Right ventricle myocardium superior (tissue), 1 donor: ENCODE measurements at places on chromosomes 2 and 18.

DNA sequence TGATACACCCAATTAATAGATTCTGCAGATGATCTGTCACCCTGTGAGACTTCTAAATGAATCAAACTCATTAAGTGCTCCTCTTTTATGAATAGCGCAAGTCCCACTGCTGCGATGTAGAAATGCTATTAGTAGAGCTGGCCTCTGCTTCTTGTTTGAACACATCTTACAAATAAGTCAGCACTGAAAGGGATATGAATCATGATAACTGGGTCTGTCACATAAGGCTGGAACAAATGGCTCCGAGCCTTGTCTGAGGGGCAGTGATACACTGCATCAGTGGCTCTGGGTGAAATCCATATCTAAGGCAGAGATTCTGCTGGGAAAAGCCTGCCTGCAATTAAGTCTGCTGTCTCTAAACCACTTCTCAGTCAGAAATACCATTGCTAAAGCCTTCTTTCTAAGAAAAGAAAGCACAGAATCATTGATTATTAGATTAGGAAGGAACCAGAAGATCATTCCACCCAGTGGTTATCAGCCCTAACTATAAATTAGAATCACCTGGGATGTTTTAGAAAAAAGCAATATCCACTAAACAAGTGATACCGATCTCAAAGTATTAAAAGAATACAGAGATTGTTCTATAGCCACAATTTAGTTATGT, 75.2 kb downstream of the SLC5A7 start:
- no peak for DNase-seq

DNA sequence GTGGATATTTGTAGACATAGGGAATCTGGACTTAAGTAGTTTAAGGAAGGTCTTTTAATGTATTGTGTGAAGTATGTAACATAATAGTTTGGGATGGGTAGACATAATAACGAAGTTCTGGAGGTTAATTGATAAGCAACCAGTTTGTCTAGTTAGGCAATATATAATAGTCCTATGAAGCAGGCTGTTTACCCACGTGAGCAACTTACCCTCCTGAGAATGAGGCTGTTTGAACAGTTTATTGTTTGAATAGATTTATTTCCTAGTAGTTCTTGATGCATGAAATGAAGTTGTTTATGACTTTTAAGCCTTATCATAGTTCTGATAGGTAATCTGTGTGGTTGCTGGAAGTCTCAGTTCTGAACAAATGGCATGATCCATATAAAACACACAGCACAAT, 361.5 kb downstream of the GALNT13 start:
- DNase-seq: no peak

DNA sequence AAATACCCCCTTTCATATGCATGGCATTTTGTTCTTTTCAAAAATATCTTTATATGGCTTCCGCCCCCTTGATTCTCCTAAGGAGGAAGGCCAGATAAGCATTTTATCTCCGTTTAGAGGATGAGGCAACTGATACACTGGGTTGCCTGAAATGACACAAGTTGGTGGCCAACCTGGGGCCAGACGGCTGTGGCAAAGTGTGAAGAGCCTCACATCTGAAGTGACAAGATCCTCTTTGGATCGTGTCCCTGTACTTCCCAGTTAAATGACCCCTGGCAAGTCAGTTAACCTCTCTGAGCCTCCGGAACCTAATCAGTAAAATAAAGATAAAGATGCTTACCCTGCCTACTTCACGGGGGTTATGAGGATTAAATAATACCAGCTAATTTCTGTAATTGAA, 4.6 kb downstream of the SETBP1 start:
- no peak for DNase-seq

- no peak for DNase-seq
Observed at GRCh38 chr2:233441161-233442027, 87.1 kb downstream of the DGKD start.

GRCh38 chr2:159013103-159013502, 44.7 kb downstream of the TANC1 start:
- no peak for DNase-seq

GRCh38 chr2:199279146-199279545, 178.6 kb downstream of the SATB2 start:
- DNase-seq: no peak

DNA sequence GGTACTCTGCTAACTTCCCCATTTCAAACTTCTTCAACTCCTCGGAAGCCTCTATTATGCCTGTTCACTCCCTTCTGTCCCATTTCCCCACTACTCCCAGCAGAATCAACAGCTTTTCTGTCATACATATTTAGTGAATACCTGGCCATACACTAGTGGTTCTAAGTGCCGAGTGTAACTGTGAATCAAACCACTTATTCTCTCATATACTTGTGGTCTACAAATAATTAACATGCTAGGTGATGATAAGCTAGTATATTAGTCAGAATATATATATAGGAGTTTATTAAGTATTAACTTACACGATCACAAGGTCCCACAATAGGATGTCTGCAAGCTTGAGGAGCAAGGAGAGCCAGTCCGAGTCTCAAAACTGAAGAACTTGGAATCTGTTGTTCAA, 150.7 kb downstream of the CCDC102B start:
- DNase-seq: no peak

DNA sequence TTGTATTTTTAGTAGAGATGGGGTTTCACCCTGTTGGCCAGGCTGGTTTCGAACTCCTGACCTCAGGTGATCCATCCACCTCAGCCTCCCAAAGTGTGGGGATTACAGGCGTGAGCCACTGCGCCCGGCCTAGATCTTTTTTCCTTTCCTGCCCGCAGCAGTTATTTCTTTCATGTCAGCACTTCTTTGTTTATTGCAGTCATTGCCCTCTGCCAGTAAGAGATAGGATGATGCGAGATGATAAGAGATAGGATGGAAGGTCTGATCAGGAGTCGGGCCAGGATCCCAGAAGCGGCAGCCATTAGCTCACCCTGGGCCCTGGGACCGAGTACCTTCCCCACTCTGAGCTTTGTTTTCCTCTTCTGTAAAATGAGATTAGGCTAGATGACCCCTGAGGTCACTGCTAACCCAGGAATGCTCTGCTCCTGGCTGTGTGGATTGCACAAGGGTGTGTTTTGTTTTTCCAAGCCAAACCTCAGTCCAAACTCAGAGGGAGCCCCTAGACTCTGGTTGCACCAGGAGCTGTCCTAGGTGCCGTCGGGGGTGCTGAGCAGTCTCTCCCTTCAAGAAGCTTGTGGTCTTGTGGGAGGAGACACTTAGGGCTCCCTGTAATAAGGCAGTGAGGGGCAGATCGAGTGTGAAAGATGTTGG, 63.3 kb downstream of the LPIN1 start:
- no peak for DNase-seq

GRCh38 chr2:216607277-216607560, 26.0 kb upstream of the IGFBP2 start:
- no peak for DNase-seq

- no peak for DNase-seq
Observed at GRCh38 chr2:213166109-213166508, 14.7 kb upstream of the IKZF2 start.

- DNase-seq: no peak
Observed at GRCh38 chr18:53757328-53757727, 467.1 kb downstream of the MBD2 start.

GRCh38 chr2:201194097-201194496, 11.2 kb downstream of the CASP10 start:
- DNase-seq: no peak

DNA sequence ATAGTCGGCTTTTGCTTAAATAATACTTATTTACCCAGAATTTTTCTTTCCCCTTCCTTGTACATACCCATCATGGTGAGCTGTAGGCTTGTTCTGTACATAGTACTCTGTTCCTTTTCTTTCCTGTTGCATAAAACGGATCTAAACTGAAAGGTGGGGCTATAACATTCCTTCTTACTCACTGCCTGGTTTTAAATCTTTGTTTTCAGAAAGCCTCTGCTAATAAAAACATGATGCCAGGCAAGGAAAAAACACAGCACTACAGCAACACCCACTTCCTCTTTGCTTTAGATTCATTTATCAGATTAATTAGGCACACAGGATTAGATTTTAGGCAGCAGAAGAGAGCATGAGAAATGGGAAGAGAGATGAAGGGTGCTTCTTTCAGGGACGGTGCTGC, 19.6 kb upstream of the STON1 start:
- DNase-seq: no peak
